ENCODE measurements at places on chromosomes 3 and 15.

- peak; percentile 11 for DNase-seq
These were observed 38.4 kb downstream of the PCOLCE2 start for GRCh38 chr3:142850395-142851023.

DNA sequence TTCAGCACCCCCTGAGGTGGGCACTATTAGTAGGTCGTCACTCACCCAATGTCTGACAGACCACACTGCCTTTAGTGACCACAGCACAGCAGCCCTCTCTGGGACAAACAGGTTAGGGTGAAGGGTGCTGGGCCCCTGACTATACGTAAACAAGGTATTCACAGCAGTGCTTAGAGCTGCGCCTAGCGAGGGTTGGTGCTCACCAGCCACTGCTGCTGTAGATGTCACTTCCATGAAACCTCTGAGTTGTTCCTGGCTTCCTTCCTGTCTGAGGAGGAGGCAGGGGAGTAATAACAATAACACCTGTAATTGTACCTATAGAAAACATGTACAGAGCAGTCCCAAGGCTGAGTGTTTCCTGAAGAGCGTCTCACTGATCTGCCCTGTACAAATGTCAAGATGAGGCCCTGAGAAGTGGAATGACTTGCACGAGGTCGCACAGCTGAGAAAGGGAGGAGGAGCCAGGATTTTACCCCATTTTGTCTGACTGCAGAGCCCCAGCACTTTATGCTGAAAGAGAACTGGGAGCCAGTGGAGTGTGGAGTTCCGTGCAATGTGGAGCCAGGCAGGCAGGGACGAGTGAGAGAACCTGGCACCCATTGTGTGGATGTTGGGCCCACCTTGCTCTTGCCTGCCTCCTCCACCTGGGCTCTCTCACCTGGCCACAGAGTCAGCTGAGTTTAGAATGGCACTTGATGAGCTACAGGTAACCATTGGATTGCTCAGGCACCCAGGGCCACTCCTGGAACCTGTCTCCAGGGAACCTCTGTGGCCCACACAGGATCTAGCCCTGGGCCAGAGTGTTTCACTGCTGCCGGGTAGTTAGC, 93.8 kb downstream of the DNAJB8 start:
- peak; percentile 29 for DNase-seq

DNA sequence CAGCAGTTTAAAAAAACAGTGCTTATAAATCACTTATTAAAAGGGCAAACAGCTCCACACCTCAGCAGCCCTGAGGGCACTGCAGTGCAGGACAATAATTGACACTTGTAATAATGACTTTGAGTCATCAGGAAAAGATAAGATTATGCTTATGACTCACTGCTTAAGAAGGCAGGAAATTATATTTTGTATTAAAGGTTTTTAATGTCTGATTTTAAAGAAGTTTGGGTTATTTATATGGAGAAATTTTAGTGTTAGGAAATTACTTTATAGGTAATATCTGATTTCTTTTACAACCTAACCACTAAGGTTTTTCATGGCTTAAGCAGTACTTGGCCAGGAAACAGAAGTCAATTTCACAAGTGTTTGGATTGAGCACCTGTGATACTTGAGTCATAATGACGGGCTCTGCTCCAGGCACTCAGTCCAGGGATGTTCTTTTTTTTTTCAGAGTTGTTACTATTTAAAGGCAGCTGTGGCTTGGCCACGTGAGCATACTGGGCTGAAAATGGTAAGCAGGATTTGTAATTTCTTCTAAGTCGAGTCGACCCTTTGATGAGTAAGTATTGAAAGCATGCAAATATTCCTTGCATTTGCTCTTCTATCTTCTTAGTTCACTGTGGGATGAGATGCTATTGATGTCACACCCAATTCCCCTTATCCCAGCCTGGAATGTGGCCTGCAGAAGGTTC, 21.6 kb upstream of the SLC6A20 start:
- peak; percentile 24 for DNase-seq

DNA sequence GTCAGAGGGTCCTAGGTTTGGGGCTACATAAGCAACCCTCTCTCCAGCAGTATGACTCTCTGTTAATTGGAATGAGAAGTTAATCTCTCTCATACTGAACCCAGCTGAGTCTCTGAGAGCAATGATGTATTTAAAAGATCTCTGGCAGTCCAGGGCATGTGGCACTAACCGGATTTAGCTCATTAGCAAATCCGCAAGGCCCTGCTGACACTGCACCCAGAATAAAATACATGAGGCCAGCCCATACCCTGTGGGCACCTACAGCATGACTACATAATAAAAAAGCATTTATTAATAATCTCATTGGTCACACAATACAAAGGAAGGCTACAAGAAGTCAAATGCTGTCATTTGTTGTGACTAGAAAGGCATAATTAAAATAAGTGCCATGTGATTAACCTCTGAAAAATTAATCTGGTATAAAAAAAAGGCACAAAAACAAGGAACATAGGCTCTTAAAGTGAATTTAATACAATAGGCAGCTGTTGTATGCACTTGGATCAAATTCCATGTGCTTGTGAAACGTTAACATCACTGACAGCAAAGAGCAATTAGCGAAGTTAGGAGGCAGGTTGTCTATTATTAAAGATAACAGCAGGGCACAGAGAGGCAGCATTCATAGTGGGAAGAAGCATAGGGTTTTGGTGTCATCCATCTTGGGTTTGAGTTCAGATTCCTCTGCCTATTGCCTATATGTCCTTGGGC, 381.2 kb downstream of the WDR72 start:
- no peak for DNase-seq

- no peak for DNase-seq
These were observed 138.0 kb upstream of the UBE2E1 start for GRCh38 chr3:23667536-23668429.
